ENCODE measurements at places on chromosomes 16 and 17.

- DNase-seq = no peak
Observed at GRCh38 chr16:68834550-68834949, 8.8 kb upstream of the TANGO6 start.

GRCh38 chr16:89303617-89304016 lies 86.1 kb downstream of the ZNF778 start:
- no peak for DNase-seq

- DNase-seq = no peak
Observed at GRCh38 chr17:63960006-63960405, 12.7 kb downstream of the SCN4A start.

GRCh38 chr16:66474750-66475199 lies 47.7 kb downstream of the BEAN1 start:
- peak; percentile 32 for DNase-seq

DNA sequence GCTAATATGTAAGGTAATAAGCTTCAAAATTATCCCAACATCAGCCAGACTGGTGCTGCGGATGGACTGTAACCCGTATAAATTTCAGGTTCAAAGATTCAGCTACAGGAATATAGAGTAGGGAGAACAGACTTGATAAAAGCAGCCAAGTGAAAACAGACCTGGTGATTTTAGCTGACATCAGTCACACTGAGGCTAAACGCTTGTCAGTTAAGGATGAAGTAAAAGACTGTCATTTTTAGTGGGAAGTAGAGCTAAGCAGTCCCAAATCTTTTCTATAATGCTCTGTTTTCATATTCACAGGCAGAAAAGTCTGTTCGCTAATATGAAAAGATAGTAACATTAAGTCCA lies 35.4 kb downstream of the CMTM4 start:
- no peak for DNase-seq

Measured in T follicular helper cell (primary cell).